ENCODE measurements at places on chromosomes 16 and 17. TPM values are rescaled to one million over a fixed set of nuclear protein-coding genes. Genes with fewer than 3 reads are reported as not detected.
A peak's percentile ranks its signal among the peaks of the same experiment; 100 is the strongest.

DNA sequence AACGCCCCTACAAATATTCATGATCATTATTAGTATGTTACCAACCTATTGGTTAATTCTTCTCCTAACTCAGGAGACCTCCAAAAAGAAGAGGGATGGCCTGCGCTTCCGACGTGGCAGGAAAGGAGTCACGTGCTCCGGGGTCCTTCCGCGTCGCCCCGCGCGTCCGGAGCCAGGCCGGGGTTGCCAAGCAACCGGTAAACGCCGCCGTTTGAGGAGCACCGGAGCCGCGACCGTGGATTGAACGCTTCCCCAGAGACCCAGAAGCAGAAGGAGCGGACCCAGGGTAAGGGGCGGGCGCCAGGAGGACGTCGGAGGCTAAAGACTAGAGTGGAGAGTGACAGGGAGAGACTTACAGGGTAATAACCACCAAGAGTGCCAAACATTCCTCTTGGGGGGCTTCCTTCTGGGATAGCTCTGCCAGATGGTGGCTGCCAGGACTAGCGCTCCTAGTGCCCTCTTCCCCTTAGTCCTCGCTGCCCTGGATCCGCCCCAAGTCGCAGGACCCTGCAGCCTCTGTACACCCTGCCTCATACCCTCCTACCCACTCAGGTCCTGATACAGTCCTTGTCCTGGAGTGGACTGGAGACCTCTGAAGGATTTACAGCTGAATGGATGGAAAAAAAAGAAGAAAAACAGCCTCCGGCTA is at the start of gene DNAI2:
DNAI2 (plus strand) TSS at position 175 of the 649 bp plus-strand sequence. CDS start 7,584 bp downstream, outside the sequence.
- no peak for DNase-seq

- no peak for DNase-seq
Observed at GRCh38 chr17:68701046-68701445, 99.9 kb upstream of the FAM20A start.

DNA sequence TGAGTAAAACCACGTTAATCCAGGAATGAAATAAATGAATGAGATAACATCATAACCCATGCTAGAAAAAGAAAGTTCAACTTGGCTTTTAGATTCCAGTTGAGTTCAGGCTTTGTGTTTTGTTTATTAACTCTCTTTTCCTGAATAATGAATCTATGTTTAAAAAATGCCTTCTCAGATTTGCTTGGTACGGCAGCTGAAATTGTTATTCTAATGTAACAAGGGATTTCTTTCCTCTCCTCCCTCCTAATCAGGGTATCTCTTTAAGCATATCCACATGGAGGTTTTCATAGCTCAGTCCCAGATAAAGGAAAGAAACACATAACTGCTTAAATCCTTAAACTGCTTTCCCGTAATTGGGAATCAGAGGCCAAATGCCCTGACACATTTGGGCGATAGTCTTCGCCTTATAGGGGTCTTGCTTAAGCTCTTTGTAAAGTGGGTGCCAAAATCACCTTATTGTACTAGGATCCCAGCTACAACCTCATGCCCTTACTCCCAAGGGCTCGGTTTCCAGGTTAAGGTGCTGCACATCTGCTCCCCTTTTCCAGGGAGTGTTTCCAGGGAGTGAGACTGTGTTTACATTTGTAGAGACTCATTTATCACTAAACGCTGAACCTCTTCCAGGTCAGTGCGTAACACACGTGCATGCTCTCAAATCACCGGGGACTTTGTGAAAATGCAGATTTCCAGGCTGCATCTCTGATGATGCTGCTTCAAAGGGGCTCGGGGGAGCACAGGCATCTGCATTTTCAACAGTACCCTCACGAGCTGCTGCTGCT is 142.8 kb upstream of the FOXF1 start:
- no peak for DNase-seq

DNA sequence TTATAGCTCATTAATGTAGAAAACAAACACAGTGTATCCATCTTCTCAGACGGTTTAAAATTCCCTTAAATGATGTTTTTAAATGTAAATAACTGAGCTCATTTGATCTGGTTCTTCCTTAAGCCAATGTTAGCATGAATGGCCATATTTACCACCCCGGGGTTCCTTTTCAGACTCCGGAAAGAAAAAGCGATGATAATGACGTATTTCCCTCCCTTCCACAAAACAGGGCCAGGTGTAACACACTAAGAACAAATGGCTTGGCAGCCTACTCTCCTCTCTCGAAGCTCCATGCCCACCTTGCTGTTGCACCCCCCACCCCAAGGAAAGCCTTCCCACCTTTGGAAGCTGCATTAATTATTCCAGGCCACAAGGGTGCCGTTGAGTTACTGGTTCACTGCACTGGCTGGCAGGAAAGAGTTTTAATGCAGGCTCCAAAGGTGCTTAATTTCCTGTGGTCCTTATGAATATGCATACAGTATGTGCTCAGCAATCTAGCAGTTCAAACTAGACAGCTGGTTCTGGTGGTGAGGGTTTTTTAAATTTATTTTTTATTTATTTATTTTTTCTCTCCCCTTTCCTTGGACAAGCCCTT is 378.9 kb downstream of the WWOX start:
- DNase-seq, result no peak

DNA sequence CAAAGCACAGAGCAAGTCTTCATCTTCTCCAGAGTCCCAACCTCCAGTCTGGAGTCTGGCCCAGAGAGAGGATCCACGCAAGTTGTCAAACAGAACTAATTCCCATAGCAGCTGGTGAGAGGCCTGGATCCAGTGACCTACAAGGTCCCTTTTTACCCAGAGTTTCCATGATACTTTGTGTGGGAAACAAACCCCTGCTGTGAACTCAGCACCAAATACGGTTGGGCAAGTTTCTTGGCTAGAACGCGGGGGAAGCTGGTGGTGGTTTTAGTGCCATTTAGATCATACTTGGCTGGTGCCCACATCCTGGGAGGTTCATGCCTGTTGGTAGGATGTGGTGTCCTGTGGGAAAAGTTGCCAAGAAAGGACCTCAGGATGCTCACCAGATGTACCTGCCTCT is 18.1 kb downstream of the TMC7 start:
- DNase-seq, result no peak

DNA sequence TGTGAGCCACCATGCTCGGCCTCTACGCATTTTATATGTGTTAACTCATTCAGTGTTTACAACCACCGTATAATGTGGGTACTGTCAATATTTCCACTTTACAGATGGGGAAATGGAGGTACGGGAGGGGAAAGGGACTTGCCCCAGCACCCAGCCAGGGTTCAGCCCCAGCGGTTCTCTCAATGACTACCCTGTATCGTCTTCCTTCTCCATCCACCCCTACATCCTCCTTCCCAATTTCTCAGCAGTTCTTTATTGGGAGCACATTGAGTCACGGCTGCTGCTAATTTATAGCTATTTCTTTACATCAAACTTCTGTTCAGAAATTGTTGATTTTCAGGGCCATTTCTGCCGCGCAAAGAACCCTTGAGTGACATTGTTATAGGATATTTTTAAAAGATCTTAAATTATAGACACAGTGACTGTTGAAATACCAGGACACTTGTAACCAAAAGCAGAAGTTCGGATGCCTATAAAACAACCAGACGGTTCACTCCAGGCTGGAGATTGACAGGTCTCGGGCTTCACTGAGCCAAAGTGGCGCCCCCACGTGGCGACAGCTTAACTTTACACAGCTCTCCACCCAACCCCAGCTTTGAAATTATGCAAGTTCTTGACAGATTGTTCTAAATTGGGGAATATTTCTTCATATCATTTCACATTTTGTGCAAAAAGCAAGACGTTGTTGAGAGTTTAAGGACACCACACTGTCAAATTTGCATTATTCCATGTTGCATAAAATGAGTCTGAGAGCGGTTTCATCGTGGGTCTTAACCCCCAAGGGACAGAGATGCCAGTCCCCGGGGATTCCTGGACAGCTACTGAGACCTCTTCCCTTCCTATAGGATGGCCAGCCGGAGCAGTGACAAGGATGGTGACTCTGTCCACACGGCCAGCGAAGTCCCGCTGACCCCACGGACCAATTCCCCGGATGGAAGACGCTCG is 11.8 kb downstream of the SYT17 start:
- peak; percentile 78 for DNase-seq

GRCh38 chr16:55062442-55062841 is 131.8 kb downstream of the IRX5 start:
- DNase-seq, result no peak

GRCh38 chr17:20823905-20824304 is 218.9 kb downstream of the USP22 start:
- no peak for DNase-seq

DNA sequence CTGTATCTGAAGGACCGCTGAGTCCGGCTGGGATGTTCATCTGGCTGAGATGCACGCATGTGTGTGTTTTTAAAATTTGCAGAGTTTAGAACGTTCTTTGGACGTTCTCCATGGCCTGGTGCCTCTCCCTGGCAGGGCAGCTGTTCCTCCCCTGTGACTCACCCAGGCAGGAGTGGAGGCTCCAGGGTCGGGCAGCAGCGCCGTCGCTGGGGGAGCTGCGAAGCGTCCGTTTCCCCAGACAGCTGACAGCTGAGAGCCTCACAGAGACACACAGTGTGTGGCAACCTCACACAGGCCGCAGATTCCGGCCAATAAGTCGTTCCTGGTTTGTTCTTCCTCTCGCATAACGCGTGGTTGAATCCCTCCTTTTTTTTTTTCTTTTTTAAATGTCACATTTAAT is 80.6 kb downstream of the OR1D5 start:
- peak; percentile 86 for DNase-seq

DNA sequence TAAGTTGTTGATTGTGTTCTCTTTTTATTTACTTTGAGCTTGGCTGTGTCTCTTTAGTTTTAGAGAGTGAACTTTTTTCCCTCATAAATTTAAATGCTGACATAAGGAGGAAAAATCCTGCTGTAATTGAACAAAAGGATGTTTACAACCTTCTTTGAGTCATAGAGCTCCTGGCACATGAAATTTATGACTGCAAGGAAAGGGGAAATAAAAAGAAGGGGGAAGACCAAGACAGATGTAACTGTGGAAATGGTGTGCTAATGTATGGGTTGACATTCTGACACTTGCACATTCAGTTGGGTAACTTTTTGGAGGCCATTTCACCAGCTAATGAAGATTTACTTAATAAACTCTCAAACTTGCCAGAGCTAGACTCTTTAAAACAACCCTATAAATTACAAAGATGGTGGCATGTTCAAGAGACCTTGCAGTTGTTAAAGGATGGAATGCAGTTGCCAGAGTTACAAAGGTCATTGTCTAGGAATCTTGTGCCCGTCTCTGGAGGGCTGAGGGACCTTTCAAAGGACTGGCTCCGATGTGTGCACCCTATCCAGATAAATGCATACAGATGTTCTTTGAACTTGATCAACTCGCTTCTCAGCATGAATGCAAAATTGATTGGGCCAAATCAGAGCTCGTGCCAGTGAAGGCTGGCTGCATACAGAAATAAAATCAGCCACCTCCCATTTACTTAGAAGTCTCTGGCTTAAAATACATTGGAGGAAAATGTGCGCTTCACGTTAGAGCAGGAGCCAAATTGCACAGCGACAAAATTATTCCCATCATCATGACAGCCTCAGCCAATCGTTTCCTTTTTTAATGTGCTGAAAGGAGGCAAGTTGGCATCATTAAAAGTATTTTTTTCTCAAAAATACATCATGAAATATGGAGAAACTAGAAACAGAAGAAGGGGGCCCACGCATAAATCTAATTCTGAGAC is 289.0 kb upstream of the XYLT1 start:
- no peak for DNase-seq

GRCh38 chr17:82080789-82081464 is 15.3 kb upstream of the DUS1L start:
- no peak for DNase-seq

DNA sequence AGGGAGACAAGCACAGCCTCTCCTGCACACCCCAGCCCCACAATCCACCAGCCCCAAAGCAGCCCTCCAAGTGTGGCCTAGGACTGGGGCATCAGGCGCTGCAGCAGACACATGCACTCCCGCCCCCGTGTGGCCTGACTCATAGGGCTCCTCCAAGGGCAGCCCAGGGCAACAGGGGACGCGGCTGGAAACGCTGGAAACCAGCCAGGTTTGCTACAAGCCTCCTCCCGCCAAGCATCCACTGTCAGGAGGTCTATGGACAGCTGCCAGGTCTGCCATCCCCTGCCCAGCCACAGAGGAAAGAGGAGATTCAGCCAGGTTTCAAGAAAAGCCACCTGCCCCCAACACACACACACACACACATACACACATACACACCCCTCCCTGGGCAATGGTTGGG is 25.8 kb downstream of the SRCIN1 start:
- no peak for DNase-seq

DNA sequence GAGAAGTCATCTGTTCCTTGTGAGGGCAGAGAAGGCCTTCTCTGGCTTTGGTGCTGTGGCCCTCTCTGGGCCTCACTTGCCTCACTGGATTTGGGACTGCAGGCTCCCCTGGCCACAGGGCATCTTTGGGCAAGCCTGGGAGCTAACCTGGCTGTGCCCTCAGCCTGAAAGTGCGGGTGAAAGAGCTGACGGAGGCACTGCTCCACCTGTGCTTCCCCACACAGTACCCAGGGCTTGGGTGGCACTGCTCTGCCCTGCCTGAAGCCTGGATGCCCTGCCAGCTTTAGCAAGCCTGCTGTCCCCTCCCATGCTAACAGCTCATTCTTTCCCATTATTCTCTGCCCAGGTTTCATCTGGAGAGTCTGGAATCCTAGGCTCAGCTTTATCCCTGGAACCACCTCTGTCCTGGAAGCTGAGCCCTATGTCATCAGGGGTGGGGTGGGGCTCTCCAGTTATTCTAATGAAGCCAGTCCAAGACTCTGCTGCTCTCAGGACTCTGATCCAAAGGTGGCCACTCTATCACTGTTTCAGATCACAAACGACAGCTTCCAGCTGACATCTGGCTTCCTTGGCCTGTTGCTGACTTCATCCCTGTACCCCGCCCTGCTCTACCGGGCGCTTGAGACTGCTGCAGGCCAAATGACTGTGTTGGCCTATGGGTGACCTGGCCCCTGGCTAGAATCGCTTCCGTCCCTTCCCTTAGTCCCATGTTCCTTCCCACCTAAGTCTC is 29.3 kb downstream of the HIC1 start:
- DNase-seq, result peak; percentile 83

DNA sequence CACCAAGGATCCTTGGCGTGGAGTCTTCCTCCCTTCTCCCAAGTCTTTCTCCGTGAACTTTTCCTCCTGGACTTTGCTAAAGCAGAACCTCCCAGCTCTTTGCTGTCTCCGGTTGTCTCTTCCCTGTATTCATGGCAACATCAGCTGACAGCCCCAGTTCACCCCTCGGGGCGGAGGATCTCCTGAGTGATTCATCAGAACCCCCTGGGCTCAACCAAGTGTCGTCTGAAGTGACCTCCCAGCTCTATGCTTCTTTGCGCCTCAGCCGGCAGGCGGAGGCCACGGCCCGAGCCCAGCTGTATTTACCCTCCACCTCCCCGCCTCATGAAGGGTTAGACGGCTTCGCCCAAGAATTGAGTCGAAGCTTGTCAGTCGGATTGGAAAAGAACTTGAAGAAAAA is 943 bp downstream of the CNTROB start:
- no peak for DNase-seq

Gene CPPED1
- 8.7 TPM for total RNA-seq

Gene SNAI3
- total RNA-seq, result not detected

Gene CTRB1
- total RNA-seq, result not detected

Gene SLC35B1
- total RNA-seq, result 40.3 TPM

Gene UTS2R
- not detected for total RNA-seq

Gene CDH5
- 8.0 TPM for total RNA-seq

Gene KRT40
- 3.9 TPM for total RNA-seq
